ENCODE measurements at places on chromosomes 1 and 21.

GRCh38 chr1:197144570-197145325 is 1.7 kb downstream of the ASPM start:
- DNase-seq, result peak; percentile 52

DNA sequence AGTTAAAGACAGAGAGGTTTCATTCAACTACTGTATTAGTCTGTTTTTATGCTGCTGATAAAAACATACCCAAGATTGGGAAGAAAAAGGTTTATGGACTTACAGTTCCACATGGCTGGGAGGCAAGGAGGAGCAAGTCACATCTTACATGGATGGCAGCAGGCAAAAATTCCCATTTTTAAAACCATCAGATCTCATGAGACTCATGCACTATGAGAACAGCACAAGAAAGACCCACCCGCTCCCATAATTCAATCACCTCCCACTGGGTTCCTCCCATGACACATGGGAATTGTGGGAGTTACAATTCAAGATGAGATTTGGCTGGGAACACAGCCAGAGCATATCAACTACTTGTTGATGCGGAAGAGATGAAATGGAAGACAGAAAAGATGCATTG is 9.2 kb downstream of the GPR161 start:
- no peak for DNase-seq

- no peak for DNase-seq
These were observed 24.5 kb upstream of the DISC1 start for GRCh38 chr1:231601824-231602672.

- DNase-seq, result no peak
These were observed 254.4 kb downstream of the FOXD2 start for GRCh38 chr1:47692196-47692595.

GRCh38 chr1:172720339-172720738 is 61.4 kb downstream of the FASLG start:
- DNase-seq, result no peak

- no peak for DNase-seq
These were observed 2.9 kb upstream of the RHEX start for GRCh38 chr1:206049919-206050600.

GRCh38 chr1:241857131-241857530 is 9.1 kb downstream of the EXO1 start:
- no peak for DNase-seq

GRCh38 chr1:36559061-36559460 is 76.3 kb upstream of the CSF3R start:
- DNase-seq, result no peak

- DNase-seq, result no peak
These were observed 38.6 kb upstream of the RCAN3 start for GRCh38 chr1:24463776-24464735.

DNA sequence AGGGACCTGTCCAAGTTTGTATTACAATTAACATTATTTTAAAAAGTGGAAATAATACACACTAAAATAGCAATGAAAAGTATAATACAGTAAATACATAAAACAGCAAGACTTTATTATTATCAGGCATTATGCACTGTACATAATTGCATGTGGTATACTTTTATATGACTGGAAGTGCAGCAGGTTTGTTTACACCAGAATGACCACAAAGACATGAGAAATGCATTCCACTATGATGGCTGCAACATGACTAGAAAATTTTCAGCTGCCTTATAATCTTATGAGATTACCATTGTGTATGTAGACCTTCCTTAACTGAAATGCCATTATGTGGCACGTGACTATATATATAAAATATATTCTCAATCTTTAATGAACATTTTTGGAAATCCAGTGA is 1699.6 kb downstream of the KCNT2 start:
- DNase-seq, result no peak

DNA sequence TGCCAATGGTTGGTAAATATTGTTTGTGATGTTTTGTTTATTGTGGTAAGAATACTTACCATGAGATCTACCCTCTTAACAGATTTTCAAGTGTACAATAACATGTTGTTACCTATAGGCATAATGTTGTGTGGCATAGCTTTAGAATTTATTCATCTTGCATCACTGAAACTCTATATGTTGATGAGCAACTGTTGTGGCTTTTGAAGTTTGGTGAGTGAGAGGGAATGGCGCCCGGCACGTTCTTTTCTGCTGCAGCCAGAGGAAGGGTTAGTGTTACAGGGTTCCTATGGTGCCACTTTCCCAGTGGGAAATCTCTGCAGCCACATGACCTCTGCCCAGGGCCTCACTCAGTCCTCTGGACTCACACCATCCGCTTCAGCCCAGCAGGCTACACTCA is 342.5 kb upstream of the ADGRL2 start:
- DNase-seq, result no peak

DNA sequence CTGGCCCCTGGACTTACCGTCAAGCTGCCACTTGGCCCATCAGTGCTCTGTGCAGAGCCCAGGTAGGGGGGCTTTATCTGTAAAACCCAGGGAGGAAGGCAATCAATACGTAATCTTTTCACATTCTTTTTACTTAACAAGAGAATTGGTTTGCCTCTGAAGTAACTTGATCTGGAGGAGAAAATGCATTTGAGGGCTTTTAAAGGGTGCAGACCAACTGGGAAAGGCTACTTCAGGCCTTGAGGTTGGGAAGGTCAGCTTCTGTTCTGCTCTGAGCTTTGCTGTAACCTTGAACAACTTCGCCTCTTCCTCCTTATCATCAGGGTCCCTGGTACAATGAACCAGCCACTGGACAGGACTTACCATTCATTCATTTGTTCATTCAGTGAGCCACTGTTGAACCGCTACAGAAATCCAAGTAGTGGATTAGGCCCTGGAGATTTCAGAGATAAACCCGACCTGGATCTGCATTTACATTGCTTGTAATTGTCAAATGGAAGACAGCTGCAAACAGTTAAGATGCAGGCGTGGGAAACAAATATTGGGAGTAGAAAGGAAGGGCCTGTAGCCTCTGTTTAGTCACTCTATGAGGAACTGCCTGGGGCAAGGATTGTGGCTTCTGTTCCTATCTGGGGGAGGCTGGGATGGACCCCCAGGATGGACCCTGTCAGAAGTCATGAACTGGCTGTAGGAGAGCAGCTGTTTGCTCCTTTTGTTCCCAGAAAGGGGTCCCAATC is 90.9 kb downstream of the MAN1C1 start:
- DNase-seq, result no peak

GRCh38 chr21:37467082-37467481 is 100.5 kb downstream of the DYRK1A start:
- no peak for DNase-seq

DNA sequence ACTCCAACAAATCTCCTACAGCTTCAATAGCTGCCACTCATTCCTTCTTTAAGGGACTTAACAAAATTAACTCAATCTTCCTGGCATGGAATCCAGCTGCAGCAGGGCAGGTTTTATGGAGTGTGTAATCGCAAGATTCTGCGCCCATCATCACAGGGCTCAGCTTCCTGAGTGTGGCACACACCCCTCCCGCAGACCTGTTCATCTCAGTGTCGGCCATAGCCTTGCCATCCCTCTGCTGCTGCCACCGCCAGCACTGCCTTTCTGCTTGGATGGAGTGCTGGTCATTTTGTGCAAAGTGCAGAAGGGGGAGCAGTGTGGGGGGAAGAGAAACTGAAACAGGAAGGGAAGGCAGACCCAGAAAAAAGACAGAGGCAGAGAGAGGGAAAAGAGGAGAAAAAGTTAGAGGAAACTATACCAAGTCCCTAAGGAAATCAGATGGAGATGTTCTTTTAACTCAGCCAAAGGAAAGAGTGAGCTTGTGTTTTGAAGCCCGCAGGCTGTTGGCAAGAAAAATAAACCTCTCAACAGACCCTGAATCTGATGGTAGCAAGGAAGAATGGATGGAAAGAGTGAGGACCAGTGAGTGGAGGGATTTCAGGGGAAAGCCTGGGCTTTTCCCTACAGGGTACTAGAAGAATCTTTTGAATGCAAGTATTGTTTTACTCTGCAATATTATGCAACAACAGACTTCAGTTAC is 324.2 kb downstream of the SEC16B start:
- DNase-seq, result peak; percentile 47

- DNase-seq, result no peak
These were observed 1233.1 kb downstream of the PLA2G4A start for GRCh38 chr1:188061881-188062280.

DNA sequence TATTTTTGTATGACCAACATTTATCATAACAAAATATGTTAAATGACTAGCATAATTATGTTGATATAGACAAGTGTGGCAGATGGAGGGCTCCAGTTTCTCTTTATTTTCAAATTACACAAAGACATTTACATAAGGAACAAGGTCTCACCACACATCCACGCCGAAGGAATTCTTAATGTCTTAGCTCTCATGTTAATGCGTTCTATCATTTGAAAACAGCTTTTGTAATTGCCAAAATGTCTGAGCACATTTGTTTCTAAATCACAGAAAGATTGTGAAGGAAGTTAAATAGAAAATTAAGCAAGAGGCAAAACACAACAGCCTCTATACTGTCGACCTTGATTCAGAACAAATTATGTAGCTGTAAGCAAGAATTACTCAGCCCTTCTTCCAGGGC is 223.0 kb upstream of the NR5A2 start:
- no peak for DNase-seq

DNA sequence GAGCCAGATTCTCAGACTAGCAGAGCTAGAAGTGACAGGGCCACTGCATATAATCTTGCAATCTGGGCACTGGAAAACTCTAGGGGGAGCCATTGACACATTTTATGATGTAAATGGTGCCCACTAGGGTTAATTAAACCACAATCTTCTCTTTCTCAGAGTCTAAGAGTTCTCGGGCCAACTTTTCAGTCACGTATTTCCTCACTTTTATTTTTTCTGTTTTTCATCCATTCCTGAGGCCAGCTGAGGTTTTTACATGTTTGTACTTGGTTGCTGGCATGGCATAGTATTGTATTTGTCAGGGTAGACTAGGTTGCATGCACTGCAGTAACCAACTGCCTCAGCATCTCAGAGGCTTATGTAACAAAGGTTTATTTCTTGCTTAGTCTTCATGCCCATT is 138.2 kb downstream of the ZNF326 start:
- peak; percentile 50 for DNase-seq

GRCh38 chr1:223329252-223329651 is 34.7 kb downstream of the SUSD4 start:
- no peak for DNase-seq

GRCh38 chr1:40160806-40161124 is 422 bp upstream of the RLF start:
- DNase-seq, result no peak

DNA sequence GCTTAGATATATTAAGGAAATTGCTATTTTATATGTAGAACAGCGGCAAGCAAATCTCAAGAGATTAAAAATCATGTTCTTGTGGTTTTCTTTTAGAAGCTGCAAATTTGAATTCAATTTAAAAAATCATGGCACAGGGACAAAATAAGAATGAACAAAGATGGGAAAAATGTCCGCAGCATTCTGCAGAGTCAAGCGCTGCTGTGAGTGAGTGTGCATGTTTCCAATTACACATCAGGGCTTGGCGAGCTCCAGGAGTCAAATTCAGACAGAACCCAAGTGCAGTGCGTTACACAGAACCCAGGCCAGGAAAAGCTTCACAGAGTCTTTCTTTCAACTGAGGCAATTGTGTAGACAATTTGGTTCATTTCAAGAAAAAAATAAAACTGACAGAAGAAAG is 33.3 kb upstream of the ERG start:
- no peak for DNase-seq

GRCh38 chr1:2384941-2385481 is 6.3 kb downstream of the MORN1 start:
- no peak for DNase-seq

GRCh38 chr1:85957760-85958159 is 198.8 kb downstream of the COL24A1 start:
- DNase-seq, result peak; percentile 2

DNA sequence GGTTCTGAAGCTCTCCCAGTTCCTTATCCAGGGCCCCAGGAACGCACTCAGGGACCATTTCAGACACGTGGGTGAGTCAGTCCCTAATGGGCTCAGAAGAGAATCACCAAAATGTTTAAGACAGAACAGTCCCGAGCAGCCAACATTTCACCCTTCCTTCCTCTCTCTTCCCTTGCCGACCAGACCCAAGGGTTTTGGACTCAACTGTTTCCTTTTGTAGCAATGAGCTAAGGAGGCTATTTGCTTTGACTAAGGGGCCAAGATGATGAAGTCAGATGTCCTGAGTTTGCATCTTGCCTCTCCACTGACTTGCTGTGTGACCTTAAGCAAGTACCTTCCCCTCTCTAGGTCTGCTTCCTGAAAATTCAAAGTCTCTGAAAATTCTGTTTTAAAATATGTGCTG is 472.3 kb upstream of the VAMP3 start:
- DNase-seq, result peak; percentile 68

DNA sequence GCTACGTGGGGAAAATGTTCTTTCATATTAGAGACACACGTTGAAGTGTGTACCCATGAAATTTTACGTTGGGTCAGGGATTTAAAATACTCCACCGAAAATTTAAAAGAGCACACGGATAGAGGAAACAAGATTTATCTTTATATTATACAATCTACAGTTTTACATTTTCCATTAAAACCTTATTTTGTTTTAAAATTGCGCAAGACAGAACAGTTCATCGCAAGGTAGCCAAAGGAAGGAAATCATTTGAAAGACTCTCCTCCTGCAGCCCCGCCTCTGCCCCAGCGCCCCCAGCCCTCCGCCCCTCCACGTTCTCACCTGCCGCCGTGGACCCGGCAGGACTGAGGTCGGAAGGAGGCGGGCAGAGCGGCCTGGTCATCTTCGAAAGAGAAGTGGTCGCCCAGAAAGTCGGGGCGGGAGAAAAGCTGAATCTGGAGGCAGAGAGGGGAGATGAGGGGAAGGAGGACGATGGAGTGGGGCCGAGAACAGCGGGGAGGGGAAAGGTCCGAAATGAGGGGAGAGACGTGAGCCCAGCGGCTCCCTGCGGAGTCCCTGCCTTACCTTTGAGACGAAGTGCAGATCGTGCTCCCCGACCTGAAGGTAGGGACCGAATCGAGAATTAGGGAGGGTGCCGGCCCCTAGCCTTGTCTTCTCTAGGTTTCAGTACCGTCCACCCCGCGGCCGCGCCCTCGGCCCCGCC is 18.0 kb downstream of the CRYBG2 start:
- no peak for DNase-seq

DNA sequence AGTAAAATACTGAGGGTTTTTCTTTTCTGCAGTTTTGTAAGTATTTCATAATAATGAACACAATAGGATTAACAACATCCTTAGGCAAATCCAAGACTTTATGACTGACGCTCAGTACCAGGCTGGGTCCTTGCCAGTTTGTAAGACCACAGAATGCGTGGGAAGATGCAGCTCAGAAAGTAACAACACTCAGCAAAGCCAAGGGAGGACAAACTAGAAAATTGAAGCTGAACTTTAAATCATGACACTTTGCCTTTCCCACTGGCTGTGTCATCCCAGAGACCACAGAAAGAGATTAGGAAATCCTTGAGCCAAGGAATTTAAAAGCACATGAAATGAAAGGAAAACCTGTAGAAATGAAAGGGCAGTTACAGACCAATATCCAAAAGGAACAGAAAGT is 426.3 kb upstream of the CHRM3 start:
- DNase-seq, result peak; percentile 45

GRCh38 chr21:36550761-36551160 is 70.8 kb upstream of the CLDN14 start:
- DNase-seq, result no peak

DNA sequence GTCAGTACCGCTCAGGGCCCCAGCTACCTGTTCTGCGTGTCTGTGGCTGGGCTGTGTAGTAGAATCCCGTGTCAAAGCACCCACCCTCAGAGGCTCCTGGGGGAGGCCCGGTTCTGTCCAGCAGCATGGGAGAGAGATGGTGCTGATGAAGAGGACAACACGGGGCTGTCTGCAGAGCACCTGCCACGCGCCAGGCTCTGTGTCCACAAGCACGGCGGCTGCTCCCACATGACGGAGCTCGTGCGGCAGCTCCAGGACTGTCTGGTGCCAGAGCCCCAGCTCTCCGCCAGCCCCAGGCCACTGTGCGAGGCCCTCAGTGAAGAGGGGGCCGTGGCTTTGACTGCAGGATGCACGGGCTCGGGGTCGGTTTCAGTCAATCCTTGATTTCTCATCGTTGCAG is 42.0 kb upstream of the TSPEAR start:
- no peak for DNase-seq
